ENCODE measurements at places on chromosomes 12 and 14.

DNA sequence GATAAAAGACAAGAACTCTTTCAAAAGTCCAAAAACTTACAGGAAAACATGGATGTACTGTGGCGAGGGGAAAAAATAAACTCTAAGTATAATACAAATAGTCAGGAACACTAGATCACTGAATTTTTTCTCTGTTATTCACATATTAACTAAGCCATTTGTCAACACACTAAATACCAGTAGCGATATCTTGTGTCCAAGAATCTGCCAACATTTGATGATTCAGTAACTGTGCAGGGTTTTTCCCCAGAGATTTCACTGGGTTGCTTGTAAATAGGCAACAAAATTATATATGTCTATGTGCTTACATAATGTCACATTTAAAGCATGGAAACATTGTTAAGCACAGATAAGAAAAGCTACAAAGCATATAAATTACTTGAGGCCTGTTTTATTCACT lies 205.9 kb downstream of the KIF21A start:
- DNase-seq = no peak

DNA sequence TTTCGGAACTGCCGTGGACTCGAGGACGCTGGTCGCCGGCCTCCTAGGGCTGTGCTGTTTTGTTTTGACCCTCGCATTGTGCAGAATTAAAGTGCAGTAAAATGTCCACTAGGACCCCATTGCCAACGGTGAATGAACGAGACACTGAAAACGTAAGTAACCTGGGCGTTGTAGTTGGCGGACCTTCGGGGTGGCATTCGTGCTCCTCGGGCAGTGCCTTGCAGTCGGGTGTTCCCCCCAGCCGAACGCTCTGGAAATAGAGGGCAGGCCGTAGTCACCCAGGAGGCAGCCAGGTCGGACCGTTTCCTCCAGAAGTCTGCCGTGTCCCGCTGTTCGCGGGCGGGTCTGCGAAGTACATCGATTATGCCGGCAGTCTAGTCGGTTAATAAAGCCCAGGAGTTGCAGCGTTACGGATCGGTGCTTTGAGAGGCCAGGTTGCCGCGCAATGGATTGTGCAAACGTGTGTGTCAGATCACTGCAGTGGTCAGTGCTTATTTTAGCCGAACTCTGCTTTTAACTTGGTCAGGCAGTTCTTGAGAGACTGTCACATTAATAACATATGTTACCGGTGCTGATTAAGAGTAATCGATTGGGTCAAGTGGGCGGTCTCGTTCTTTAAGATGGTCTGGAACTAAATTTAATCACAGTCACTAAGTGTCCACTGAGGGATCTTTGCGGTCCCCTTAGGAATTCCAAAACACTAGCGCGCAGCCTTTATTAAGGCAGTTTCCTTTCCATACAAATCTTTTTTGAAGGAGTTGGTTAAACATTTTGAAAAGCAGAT lies 906 bp downstream of the MARK3 start:
- peak; percentile 32 for DNase-seq

GRCh38 chr12:105321125-105321524 lies 9.4 kb upstream of the C12orf75 start:
- DNase-seq = no peak

DNA sequence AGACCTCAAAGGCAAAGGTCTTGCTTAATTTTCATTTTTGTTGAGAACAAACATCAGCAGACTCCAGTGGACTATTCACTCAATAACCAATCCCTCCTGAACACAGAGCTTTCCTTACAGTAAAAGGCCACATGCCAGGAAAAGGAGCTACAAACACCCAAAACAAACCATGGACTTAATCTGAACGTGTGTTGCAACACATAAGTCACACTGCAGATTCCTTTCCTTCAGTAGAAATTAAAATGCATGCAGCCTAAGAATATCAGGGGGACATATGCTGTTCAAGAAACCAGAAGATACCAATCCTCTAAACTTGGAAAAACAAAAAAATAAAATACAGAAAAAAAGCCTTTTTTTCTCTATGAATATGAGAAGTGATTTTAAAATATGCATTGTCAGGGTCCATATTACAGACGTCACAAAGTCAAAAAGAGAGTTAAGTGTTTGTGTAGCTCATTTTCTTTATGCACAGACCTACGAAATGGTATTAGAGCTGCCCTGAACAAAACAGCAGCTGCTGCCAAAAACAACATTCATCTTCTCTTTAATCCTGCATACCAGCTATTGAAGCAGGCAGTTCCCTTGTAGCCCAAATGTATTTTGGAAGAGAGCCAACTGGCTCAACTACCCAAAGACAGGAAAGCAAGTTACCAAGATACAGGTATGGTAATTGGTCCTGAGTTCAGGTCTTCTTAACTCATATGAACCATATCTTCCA lies 26.2 kb downstream of the KITLG start:
- peak; percentile 71 for DNase-seq

- DNase-seq = no peak
Measured at GRCh38 chr12:28051516-28052354, 79.2 kb upstream of the PTHLH start.

DNA sequence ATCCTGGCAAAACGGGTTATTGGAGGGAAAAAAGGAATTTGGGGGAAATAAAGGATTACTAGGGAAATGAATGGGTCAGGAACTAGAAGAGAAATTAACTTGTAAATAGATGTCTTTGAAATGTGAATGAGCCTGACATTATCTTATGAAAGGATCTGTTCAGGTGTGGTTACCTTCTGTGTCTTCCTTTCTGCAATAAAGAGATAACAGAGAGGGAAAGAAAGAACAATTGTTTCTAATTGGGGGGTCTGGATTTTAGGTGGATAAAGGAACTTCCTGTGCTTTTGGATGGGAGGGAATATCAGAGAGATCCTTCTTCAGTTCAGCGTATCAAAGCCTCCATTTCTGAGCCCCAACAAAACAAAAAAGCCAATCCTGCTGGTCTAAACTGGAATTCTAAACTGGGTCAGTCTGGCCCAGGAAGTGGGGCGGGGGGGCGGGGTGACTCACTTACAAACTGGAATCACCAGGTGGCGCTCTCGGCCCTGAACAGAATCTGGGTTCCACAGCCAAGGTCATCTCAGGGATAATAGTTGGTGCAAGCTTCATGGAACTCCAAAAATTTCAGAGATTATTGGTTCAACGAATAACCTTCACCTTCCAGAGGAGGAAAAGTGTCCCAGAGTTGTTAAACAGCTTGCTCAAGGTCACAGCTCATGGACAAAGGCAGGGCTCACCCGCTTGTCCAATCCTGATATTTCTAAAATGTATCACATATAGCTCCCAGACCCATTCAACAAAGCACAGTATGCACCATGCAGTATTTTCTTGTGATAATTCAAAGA lies 15.2 kb upstream of the PEBP1 start:
- peak; percentile 72 for DNase-seq

DNA sequence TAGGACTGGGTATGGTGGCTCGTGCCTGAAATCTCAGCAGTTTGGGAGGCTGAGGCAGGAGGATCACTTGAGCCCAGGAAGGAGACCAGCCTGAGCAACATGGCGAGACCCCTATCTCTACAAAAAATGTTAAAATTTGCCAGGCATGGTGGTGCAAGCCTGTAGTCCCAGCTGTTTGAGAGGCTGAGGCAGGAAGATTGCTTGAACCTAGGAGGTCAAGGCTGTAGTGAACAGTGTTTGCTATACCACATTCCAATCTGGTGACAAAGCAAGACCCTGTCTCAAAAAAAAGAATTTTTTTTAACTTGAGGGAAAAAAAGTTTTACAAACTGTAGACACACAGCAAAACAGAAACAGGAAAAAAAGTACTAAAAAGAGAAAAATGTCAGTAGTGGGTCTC lies 2.3 kb upstream of the MAP3K9 start:
- DNase-seq = peak; percentile 17

DNA sequence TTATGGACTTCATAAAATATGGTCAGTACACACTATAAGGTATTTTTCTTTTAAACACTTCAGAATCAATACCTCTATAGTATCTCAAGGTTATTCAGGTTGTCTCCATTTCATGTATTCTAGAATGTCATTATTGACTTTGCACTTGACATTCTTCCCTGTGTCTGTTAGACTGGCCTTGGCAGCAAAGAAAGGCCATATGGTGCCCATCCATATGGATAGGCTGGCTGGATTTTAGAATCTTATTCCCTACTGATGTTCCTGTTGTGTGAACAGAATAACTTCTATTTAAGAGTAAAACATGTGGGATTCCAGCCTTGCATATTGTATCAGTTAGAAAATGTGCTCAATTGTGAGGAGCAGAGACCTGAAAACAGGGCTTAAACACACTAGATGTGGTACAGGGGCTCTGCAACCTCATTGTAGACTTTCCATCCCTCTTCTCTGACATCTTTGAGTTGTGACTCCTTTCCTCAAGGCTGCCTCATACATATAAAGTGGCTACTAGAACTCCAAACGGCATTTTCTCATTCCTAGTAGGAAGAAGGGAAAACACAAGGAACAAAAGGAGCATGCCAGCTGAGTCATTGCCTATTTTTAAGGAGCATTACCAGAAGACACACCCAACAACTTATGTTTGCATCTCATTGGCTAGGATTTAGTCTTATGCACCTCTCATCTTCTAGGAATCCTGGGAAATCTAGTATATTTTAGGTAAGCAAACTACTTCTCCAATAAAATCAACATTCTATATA lies 221.2 kb upstream of the TMPO start:
- no peak for DNase-seq

DNA sequence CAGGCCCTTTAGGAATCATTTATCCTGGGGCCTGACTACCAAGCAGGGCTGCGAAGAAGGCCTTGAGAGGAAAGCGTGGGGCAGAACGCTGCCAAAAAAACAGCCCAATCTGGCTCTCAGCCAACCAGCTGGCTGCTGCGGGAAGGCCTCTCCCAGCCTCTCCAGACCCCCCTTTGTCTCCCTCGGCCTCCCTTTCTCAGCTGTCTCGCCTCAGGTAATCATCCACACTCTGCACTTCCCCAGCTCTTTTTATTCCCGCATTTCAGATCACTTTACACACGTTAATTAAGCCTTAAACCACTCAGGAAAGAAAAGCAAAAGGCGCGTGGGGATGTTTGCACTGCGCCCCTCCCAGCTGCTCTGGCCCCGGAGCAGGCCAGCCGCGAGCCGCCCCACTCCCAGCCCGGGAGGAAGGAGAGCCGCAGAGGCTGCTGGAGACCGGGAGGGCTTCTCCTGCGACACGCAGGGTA lies 208.2 kb upstream of the FOXN3 start:
- DNase-seq = no peak

DNA sequence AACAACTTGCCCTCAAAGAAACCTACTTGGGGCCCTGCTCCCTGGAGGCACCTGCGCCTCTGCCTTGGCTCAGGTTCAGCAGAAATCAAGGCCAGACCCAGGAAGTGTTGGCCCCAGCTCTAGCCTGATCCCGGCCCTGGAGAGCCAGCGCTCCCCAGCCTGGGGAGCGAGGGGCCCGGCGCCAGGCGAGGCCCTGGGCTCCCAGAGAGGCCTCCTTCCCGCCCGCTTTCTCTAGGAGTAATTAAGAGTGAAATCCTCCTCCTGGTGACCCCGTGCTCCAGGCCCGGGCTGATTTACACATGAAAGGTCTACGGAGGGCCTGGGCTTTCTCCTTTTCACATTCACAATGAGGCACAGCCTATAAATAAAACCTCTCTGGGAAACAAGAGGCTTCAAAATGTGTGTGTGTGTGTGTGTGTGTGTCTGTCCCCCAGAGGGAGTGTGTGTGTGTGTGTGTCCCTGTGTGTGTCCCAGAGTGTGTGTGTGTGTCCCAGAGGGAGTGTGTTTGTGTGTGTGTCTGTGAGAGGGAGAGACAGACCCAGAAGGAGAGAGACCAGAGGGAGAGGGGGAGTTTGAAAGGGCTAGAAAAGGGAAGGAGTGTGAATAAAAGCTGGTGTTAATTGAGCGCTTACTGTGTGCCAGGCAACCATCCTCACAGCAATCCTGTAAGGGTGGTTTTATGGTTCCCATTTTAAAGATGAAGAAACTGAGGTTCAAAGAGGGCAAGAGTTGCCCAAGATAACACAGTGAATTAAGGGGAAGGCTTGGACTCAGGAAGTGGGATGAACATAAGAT lies 23.8 kb upstream of the COX6A1 start:
- no peak for DNase-seq

DNA sequence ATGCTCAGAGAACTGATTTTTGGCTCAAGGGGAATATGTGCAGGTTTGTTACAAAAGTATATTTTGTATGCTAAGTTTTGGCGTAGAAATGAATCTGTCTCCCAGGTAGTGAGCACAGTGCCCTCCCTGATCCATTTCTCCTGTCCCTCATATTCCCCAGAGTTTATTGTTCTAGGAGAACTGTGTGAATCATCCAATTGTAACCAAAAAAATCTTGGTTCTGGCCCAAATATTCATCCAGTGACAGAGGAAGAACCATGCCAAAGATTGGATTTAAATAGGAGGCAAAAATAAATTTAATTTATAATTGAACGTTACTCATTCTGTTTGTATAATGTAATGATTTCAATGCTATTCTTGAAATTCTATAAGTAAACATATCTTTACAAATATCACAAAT lies 4.8 kb downstream of the CATSPERB start:
- no peak for DNase-seq

DNA sequence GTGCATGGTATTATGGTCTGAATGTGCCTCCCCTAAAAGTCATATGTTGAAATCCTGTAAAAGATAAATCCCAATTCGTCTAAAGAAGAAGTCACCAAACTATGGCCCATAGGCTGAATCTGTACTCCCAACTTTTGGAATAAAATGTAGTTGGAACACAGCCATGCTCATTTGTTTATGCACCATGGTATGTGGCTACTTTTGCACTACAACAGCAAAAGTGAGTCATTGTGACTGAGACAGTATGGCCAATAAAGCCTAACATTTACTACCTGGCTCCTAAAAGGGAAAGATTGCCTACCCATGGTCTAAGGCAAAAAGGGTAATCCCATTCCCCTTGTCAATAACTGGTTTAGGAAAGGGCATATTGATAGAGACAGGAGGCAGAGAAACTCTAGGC lies 101.8 kb downstream of the LRIG3 start:
- DNase-seq = peak; percentile 21

DNA sequence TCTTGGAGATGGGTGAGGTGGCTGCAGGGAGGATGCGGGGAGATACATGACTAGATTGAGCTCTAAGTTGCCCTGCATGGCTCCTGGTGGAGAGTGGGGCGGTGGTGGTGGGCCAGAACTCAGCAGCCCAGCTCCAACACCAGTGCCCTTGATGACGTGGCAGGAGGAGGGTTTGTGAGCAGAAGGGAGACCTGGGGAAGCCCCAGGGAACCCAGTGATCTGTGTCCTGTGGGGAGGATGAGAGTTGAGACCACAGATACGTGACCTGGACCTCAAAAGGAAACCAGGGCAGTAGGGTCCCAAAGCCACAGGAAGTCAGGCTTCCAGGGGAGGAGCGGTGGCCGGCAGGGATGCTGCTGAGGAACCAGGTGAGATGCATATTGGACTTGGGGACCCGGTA lies 989.1 kb upstream of the TMEM132C start:
- no peak for DNase-seq

DNA sequence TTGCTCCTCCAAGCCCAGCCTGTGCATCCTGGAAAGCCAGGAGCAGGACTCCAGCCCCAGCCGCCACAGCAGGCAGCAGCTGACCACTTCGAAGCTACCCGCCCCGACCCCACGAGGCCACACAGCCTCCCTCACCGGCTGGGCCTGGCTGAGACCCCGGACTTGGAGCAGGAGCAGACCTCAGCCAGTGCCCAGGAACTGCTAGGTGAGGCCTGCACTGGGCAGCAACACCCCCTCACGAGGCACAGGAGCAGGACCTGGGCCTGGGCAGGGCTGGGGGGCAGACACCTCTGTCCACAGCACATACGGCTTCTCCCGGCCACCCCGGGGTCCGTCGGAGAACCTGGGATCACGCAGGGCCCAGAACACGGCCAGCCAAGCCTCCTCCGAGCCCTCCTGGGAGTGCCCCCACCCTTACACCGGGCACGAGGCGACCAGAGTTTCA lies 137.4 kb upstream of the C14orf180 start:
- DNase-seq = no peak

GRCh38 chr12:80262346-80262745 lies 163.0 kb downstream of the OTOGL start:
- DNase-seq = peak; percentile 64

GRCh38 chr12:100044266-100044665 lies 59.5 kb upstream of the ANKS1B start:
- no peak for DNase-seq

All from EL (cell line).